ENCODE measurements at places on chromosomes 12 and 14.

GRCh38 chr12:68579254-68579653 lies 31.4 kb upstream of the RAP1B start:
- H3K4me3 ChIP-seq = no peak overlapping the region
- H3K27ac ChIP-seq = peak overlapping the region; percentile 40
- no peak for DNase-seq
- peaks cover 18% of the 10 kb centered on the region for H3K4me1 ChIP-seq
- H3K36me3 ChIP-seq = no peaks in the 10 kb centered on the region

DNA sequence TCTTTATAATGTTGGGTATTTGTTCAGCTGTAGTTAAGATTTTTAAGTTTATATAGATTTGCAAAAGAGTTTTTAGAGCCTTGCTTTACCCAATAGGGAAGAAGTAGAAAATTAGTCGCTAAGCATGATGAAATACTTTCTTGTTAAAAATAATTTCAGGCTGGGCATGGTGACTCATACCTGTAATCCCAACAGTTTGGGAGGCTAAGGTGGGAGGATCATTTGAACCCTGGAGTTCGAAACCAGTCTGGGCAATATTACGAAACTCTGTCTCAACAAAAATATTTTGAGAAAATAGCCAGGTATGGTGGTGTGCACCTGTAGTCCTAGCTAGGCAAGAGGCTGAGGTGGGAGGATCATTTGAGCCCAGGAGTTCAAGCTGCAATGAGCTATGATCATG lies 18.7 kb upstream of the SCFD1 start:
- no peak for DNase-seq
- no peak overlapping the region for H3K4me3 ChIP-seq
- peaks cover 54% of the 10 kb centered on the region for H3K36me3 ChIP-seq
- H3K27ac ChIP-seq = no peak overlapping the region

- no peaks in the 10 kb centered on the region for H3K36me3 ChIP-seq
- H3K4me1 ChIP-seq = no peaks in the 10 kb centered on the region
- H3K4me3 ChIP-seq = no peak overlapping the region
- no peak for DNase-seq
- H3K27ac ChIP-seq = no peak overlapping the region
- H3K27me3 ChIP-seq = no peaks in the 10 kb centered on the region
Observed at GRCh38 chr14:91927800-91928199, 19.7 kb downstream of the FBLN5 start.

- H3K4me3 ChIP-seq = no peak overlapping the region
- DNase-seq = no peak
- H3K4me1 ChIP-seq = peaks cover 13% of the 10 kb centered on the region
- H3K27ac ChIP-seq = no peak overlapping the region
- H3K36me3 ChIP-seq = peaks cover 5% of the 10 kb centered on the region
- peaks cover 10% of the 10 kb centered on the region for H3K27me3 ChIP-seq
Observed at GRCh38 chr12:31797230-31797872, 68.5 kb upstream of the AMN1 start.

DNA sequence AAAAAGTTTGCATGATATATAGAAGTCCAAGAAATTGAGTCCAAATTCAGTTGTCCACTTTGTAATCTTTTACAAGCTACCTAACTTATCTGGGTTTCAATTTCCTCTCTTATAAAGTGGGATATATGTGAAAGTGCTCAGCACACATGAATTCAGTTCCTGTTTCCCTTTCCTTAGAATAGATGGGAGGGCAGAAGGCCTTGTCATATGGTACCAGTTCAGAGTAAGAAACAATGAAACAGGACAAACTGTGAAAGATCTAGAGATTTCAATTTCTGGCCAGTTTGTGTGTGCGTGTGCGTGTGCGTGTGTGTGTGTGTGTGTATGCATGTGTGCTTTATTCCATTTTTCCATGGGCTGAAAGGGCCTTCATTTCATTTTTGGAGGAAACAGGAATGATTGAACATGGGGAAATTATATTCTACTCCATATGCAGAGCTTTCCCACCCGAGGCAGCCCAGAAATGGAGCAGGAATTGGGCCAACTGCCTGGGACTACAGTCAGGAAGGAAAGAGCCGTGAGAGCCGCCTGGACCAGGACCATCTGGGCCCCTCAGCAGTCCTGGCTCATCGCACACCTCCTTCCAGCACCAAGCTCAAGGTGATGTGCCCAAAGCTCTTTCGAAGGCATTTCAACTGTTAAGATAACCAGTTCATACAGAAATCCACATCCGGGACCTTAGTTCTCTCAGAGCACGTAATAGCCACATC lies 183.2 kb downstream of the EPS8 start:
- no peak overlapping the region for H3K27ac ChIP-seq
- H3K4me3 ChIP-seq = no peak overlapping the region
- H3K27me3 ChIP-seq = no peaks in the 10 kb centered on the region
- H3K36me3 ChIP-seq = no peaks in the 10 kb centered on the region

- no peak for DNase-seq
- H3K4me3 ChIP-seq = no peak overlapping the region
- H3K4me1 ChIP-seq = no peaks in the 10 kb centered on the region
Observed at GRCh38 chr14:99380991-99381687, 99.5 kb downstream of the SETD3 start.

DNA sequence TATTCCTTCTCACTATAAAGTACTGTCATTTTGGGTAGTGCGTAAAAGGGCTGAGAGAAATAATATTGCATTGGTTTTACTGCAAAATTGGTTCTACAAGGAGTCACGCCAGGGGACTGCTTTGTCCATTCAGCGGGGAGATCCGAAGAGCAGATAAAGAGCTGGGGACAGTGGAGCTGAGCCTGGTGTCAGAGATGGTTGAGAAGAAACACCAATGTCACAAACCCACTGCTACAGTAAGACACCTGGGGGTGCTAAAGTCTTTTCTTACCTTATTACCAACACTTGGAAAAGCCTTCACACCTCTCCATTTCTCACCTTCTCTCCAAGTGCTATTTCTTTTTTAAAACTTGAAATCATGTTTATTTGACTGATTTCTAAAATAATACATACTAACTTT lies 14.1 kb downstream of the IL31 start:
- no peak overlapping the region for H3K27ac ChIP-seq
- H3K36me3 ChIP-seq = no peaks in the 10 kb centered on the region
- no peak overlapping the region for H3K4me3 ChIP-seq
- no peak for DNase-seq

GRCh38 chr14:30297876-30298795 lies 260.8 kb upstream of the G2E3 start:
- H3K27me3 ChIP-seq = no peaks in the 10 kb centered on the region
- H3K4me3 ChIP-seq = no peak overlapping the region
- no peaks in the 10 kb centered on the region for H3K36me3 ChIP-seq
- H3K4me1 ChIP-seq = peaks cover 3% of the 10 kb centered on the region

DNA sequence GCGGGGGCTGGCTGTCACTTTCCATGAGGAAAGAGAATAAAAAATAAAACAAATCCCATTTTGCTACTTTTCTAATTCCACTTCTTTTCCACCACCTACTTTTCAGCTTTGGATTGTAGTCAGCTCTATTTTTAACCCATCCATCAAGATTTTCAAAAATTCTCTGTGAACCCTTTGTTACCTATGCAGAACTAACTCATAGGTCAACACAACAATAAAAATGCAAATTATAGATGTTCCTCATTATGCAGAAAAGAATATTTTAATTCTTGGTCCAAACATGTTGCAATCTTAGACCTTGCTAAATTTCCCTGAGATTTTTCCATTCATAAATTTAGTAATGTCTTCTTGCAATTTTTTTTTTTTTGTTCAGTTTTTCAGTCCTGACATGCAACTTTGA lies 454.5 kb downstream of the ADAMTS20 start:
- no peaks in the 10 kb centered on the region for H3K4me1 ChIP-seq
- no peak for DNase-seq
- H3K36me3 ChIP-seq = no peaks in the 10 kb centered on the region
- H3K27me3 ChIP-seq = no peaks in the 10 kb centered on the region

DNA sequence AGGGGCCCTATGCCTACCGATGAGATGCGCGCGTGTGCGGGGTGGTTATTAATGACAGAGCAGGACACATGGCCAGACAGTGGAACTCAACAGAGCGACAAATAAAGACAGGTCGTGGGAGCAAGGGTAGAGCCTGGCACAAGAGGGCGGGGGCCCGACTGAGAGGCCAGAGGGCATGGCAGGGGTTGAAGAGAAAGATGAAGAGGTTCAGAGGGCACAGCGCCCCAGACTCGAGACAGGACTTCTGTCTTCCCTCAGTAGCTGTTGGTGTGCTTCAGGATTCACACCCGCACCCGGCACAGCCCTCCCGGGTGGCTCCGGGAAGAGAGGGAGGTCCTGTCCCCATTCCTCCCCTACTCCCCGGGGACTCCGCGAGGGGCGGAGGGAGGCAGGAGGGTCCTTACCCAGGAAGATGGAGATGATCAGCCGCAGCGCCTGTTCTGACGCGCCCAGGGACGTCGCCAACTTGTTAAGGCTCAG lies 366 bp downstream of the LPCAT3 start:
- peak overlapping the region; percentile 91 for H3K4me3 ChIP-seq
- no peak for DNase-seq
- peaks cover 24% of the 10 kb centered on the region for H3K4me1 ChIP-seq
- no peaks in the 10 kb centered on the region for H3K27me3 ChIP-seq
- H3K36me3 ChIP-seq = peaks cover 9% of the 10 kb centered on the region
- H3K27ac ChIP-seq = peak overlapping the region; percentile 84

DNA sequence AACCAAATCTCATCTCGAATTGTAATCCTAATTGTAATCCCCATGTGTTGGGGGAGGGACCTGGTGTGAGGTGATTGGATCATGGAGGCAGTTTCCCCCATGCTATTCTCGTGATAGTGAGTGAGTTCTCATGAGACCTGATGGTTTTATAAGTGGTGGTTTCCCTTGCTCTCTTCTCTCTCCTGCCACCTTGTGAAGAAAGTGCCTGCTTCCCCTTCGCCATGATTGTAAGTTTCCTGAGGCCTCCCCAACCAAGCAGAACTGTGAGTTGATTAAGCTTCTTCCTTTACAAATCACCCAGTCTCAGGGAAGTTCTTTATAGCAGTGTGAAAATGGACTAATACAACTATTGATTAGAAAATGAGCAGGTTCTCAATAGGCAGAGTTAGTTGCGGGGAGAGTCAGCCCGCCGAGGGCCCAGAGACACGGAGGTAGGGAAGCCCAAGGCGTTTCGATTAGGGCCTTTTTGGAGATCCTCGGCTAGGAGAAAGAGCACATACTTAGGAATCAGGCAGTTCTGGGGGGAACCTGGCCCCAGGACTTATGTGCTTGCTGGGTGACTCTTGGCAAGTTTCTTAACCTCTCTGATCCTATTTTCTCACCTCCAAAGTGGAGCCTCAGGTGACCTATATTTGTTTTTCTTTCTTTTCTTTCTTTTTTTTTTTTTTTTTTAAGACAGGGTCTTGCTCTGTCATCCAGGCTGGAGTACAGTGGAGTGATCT lies 65.7 kb downstream of the MVK start:
- no peak for DNase-seq
- no peak overlapping the region for H3K27ac ChIP-seq
- no peaks in the 10 kb centered on the region for H3K27me3 ChIP-seq
- H3K4me3 ChIP-seq = no peak overlapping the region

DNA sequence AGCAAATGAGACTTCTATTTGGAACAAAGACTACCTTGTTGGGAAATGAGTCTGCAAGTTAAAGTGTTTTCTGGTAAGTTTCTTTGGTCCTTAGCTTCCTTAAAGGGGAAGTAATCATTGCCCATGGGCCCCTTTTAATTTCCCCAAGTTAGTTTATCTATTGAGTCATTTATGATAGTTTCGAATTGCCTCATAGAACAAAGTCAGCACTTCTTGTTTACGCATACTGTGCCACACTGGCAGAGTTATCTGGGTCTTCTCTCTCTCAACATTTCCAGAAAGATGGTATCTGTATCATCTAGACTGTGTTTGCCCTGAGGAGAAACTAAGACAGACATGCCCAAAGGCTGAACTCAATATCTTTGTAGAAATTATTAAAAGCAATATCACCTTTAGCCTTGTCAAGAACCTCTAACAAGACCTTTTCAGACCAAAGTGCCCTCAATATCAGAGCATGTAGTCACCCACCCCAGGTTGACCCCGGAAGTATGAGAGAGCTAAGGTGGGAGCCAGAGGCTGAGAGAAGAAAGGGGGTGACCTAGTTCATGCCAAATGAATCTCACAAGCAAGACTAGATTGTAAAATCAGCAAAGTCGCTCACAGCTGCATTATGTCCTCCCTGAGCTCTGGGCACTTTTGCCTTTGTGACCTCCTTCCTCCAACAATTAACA lies 40.0 kb downstream of the GPR65 start:
- no peak for DNase-seq
- peak overlapping the region; percentile 73 for H3K27ac ChIP-seq
- peaks cover 17% of the 10 kb centered on the region for H3K4me1 ChIP-seq
- H3K27me3 ChIP-seq = no peaks in the 10 kb centered on the region
- H3K36me3 ChIP-seq = peaks cover 4% of the 10 kb centered on the region
- no peak overlapping the region for H3K4me3 ChIP-seq

- H3K27me3 ChIP-seq = no peaks in the 10 kb centered on the region
- H3K27ac ChIP-seq = no peak overlapping the region
- no peak overlapping the region for H3K4me3 ChIP-seq
- H3K36me3 ChIP-seq = no peaks in the 10 kb centered on the region
Observed at GRCh38 chr12:18275981-18276380, 14.7 kb downstream of the PIK3C2G start.

DNA sequence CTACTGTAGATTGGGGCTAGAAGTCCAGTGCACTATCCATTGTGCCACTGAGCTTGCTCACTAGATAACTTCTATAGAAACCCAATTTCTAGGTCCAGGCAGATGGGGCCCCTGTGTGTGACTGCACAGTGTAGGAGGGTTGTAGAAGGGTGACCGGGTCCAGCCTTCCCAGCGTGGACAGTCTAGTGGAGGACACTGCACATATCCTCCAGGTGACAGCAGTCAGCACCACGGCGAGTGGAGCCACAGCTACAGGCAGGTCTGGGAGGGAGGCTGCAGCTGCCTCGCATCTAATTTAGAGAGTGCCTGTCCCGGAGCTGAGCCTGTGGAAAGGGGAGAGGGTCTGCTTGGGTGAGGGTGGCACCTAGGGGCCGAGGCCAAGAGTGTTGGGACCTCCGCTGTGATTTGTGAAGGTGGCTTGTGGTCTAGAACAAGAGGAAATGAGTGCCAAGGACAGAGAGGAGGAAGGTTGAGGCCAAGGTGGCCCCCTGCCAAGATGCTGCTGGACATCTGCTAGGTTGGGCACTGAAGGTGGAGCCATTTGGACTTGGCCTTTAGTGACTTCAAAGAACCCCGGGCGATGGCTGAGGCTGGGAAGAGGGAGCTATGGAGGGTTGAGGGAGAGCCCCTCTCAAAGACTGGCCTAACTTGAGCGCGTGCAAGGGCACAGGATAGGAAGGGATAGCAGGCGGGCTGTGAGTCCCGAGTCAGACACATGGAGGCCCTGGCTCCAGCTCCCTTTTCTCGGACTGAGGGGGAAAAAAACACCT lies 46.0 kb upstream of the TRAF3 start:
- DNase-seq = no peak
- no peak overlapping the region for H3K4me3 ChIP-seq
- no peaks in the 10 kb centered on the region for H3K27me3 ChIP-seq
- no peaks in the 10 kb centered on the region for H3K4me1 ChIP-seq
- H3K36me3 ChIP-seq = peaks cover 26% of the 10 kb centered on the region

DNA sequence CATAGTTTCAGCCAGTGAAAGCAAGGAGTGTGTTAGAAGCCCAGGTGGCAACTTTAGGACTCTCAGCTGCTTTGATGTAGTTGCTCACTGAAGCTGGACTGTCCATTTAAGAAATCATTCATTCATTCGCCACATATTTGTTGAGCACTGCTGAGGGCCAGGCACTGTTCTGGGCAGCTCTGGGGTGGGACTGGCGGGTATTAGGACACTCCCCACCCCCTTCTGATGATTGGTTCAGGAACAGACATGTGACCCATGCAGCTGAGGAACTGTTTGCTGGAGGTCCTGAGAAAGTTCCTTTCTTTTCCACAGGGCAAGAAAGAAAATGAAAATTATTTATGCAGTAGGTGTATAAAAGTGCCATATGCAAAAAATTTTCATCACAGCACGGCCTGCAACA lies 70.3 kb upstream of the CHST11 start:
- H3K27ac ChIP-seq = no peak overlapping the region
- H3K4me1 ChIP-seq = peaks cover 11% of the 10 kb centered on the region
- H3K27me3 ChIP-seq = peaks cover 5% of the 10 kb centered on the region
- no peak overlapping the region for H3K4me3 ChIP-seq
- no peaks in the 10 kb centered on the region for H3K36me3 ChIP-seq

Measured in activated T-helper 2 cell treated with anti-CD3 and anti-CD28 coated beads, Interferon-gamma antibody, Interleukin-2, Interleukin-4, amounts not matched to agents 10 μg/mL and 5 μg/mL and 100 μg/mL, durations not matched to agents 14 hours and 24 hours and 36 hours (primary cell).